Right ventricle myocardium superior (tissue), 1 donor: ENCODE measurements at places on chromosomes 2 and 18. TPM values are rescaled to one million over a fixed set of nuclear protein-coding genes. Genes with fewer than 3 reads are reported as not detected.

TCF23 gene
- not detected for total RNA-seq

CHRNG gene
- not detected for total RNA-seq

METAP1D gene
- total RNA-seq: 6.9 TPM

HAAO gene
- total RNA-seq: 2.3 TPM

AGBL5 gene
- 6.8 TPM for total RNA-seq

MEX3C gene
- total RNA-seq: 16.4 TPM

ABCB11 gene
- 0.13 TPM for total RNA-seq

FN1 gene
- 77.7 TPM for total RNA-seq

VAMP5 gene
- 56.3 TPM for total RNA-seq

ERFE gene
- total RNA-seq: not detected
